T1000 (cell line): ENCODE measurements at places on chromosomes 4 and X.
A peak's percentile ranks its signal among the peaks of the same experiment; 100 is the strongest.

DNA sequence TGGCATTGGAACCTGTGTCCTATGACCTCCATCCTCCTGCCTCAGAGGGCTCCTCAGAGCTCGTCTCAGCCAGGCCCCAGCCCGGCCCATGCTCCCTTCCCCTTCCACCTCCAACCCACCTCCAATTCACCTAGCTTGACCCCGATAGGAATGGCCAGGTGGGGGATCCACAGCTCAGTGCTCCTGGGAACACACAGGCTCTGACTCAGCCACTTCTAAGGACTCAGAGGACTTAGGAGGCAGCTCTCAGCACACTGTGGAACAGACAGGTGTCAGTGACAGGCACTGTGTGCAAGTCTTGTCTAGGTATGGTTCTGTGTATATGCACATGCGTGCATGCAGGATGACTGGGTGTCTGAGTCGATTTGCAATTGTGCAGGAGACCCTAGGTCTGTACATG lies 44.8 kb downstream of the PJA1 start:
- no peak for DNase-seq

DNA sequence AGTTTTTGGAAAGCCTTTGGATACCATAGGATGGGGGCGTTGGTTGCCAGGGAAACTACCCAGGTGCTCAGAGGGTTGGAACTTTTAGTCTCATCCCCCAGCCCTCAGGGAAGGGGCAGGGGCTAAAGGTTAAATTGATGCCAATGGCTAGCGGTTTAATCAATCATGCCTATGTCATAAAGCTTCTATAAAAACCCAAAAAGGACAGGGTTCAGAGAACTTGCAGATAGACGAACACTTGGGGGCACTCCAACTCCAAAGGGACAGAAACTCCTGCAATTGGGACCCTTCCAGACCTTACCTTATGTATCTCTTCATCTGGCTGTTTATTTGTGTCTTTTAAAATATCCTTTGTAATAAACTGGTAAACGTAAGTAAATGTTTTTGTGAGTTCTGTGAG lies 30.0 kb upstream of the GPR173 start:
- DNase-seq, result no peak

DNA sequence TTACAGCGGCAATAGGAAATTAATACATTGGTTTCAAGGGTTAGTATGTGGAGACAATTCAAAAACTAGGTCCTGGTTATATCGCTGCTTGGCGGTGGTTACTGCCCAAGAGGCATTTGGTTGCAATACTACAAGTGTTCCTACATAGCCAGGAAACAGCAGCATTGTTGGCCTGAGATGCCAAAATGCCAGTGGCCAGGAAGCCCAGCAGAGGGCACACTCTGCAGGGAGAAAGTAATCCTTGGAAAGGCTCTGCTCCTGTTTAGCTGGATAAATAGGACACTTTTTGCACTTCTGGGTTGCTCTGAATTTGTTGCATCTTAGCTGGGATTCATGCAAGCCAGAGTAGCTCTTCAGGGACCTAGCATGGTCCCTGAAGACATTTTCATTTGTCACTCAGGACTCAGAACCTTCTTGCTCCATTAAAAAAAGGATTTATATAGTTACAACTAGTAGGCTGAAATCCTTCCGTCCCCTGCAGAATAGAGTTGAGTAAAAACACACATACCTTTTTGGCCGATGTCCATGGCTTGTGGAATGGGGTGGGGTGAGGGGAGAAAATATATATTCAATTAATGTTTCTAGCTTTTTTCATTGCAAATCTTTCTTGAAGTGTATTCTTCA lies 8.1 kb upstream of the GPR119 start:
- peak; percentile 1 for DNase-seq

DNA sequence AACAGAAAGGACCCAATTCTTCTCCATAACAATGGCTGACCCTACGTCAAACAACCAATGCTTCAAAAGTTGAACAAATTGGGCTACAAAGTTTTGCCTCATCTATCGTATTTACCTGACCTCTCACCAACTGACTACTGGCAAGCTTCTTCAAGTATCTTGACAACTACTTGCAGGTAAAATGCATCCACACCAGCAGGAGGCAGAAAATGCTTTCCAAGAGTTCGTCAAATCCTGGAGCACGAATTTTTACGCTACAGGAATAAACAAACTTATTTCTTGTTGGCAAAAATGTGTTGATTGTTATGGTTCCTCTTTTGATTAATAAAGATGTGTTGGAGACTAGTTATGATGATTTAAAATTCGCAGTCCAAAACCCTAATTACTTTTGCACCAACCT lies 6.7 kb upstream of the GAB1 start:
- no peak for DNase-seq

GRCh38 chr4:67522230-67522629 lies 23.1 kb downstream of the CENPC start:
- no peak for DNase-seq

DNA sequence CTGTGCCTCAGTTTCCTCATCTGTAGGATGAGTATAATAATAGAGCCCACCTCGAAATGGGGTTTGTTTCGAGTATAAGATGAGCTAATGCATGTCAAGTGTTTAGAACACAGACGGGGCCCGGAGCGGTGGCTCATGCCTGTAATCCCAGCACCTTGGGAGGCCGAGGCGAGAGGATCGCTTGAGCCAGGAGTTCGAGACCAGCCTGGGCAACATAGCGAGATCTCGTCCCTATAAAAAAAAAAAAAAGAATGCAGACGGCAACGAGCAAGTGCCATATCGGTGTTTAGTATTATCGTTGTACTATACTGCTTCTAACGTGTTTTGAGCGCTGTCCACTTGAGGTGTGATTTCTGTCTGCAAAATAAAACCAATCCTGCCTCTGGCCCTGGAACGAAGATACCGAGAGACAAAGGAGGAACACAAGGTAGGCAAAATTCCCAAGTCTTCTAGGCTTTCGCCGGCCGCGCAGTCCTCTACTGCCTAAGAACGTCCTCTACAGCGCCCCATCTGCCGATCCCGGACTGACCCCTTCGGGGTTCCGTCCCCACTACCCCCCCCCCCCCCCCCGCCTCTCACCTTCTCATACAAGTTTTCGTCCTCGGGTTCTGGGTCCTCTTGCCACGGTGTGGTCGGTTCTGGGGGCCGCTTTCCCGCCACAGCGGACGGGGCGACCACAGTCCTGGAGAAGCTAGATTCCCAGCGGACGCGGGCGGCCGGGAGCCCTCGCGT lies 442 bp downstream of the NDUFB11 start:
- DNase-seq, result no peak

- DNase-seq, result no peak
These were observed 50.6 kb downstream of the JADE1 start for GRCh38 chr4:128859887-128860677.

DNA sequence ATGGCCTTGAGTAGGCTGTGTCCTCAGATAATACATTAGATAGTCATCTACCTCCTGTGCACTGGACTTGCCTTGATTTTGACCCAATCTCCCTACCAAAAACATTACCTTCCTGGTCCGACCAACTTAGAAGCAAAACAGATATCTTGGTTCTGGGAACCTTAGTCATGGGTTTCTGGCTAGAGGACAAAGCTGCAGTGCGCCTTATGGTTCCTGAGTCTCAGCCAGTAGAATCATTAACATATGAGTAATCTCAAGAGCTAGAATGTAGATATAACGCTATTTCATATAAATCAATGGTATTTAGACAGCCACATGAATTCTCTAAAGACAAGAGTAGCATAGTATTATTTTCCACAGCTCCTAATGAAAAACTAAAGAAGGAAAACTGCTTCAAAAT lies 83.1 kb downstream of the GRIA3 start:
- DNase-seq, result no peak

DNA sequence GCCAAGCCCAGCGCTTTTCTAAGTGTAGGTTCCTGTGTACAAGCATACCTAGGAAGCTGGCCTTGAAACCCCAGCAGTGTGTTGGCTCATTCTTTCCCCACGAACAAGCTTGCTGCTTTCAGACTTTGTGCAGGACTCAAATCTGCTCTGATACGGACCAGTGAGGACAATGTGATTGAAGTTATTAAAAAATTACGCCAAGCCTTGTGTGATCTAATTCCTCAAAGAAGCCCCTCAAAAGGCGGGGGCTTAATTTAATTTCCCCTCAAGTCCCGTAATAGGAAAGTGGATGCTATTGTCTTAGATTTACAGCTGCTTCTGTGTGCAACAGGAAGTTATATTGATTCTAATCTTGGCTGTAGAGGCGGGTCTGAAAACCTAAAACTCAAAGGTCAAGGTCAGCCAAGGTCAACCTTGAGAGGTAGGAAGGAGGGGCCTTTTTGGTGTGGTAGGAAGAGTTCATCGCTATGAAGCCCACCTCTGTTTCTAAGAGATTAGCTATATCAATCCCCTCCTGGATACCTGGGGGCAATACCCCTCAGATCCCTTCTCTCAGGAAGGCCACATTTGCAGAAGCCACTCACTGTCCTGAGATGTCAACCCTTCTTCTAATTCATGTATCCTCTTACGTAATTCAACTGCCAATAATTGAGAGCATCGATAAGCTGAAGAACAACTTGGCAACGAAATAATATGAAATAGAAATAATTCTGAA lies 45.1 kb downstream of the TBC1D9 start:
- no peak for DNase-seq
